Tongue (tissue), 3 donors: ENCODE measurements at places on chromosomes 5 and 9.

DNA sequence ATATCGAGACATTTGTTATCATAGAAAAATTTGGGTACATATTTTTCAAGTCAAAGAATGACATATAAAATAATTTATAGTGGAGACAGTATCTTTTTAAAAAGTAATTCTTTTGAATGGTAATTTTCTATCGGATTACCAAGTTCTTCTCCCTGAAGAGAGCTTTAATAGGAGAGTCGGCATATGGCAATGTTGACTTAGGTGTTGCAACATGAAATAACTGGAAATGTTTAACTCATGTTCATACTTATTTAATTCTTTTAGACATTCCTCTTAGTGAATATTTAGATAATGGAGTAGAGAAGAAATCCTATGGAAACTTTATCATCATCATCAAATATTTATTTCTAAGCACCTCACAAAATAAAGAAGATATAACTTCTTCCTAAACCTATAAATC is 118.2 kb upstream of the CTNND2 start:
- no peak for DNase-seq

DNA sequence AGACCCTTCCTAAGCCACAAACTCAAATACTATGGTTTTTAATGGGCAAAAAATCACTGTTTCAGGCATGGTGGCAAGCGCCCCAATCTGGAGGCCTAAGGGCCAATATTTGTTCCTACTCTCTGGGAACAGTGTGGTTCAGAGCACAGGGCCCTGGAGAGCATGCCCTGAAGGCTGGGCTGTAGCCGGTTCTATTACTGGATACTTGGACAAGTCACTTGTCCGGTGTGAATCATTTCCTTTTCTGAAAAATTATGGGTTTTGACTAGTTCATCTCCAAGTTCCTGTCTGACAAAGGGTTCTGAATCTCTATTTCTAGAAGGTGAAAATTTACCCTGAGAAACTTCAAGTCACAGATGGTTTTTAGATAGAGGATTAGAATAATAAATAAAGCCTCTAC is 75.0 kb downstream of the OTULIN start:
- DNase-seq: no peak

GRCh38 chr9:124831642-124832364 is 21.5 kb upstream of the WDR38 start:
- DNase-seq: peak; percentile 65

- no peak for DNase-seq
Observed at GRCh38 chr5:172802567-172803176, 31.4 kb upstream of the ERGIC1 start.

DNA sequence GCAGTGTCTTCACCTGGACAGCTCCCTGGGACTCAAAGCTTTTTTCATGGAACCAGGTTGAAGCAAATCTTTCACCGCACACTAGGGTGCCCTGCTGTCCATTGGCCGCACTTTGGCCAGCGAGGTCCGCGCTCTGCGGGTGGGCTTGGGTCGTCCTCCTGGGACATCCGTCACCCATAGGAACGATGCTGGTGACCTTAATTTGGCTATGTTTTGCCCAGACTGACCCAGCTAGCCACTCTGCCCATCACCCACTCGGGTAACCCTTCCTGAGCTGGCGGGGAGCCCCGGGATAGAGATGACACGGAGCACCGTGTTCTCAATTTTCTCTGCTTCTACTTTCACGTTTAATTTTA is 25.9 kb downstream of the ZDHHC11B start:
- no peak for DNase-seq

- DNase-seq: peak; percentile 47
Observed at GRCh38 chr9:135329571-135330306, 149.8 kb upstream of the PPP1R26 start.

DNA sequence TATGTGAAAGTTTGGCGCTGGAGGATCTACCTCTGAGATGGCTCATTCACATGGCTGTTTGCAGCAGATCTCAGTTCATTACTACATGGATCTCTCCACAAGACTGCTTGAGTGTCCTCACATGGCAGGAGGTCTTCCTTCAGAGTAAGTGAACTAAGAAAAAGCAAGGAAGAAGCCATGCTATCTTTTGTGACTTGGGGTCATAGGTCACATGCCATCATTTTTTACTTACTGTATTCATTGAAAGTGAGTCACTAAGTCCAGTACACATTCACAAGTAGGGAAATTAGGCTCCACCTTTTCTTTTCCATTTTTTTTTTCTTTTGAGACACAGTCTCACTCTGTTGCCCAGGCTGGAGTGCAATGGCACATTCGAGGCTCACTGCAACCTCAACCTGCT is 8.7 kb upstream of the CDKN2AIPNL start:
- DNase-seq: no peak

DNA sequence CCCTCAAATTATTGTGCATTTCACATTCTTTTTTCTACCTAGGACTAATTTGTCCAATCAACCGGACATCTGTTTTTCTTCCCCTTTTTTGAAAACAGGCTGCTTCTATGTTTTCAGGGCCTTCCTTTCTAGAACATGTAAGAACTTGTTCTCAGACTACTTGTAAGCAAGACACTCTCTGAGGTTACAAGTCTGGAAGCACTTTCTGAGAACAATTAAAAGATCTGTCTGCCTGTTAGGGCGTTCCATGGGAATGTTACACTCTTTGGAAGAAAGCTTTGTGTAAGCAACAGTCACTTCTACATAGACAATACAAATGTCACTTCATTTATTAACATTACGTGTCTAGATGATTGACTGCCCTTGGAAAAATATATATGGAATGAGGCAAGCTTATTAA is 50.9 kb upstream of the HSPB3 start:
- peak; percentile 59 for DNase-seq

DNA sequence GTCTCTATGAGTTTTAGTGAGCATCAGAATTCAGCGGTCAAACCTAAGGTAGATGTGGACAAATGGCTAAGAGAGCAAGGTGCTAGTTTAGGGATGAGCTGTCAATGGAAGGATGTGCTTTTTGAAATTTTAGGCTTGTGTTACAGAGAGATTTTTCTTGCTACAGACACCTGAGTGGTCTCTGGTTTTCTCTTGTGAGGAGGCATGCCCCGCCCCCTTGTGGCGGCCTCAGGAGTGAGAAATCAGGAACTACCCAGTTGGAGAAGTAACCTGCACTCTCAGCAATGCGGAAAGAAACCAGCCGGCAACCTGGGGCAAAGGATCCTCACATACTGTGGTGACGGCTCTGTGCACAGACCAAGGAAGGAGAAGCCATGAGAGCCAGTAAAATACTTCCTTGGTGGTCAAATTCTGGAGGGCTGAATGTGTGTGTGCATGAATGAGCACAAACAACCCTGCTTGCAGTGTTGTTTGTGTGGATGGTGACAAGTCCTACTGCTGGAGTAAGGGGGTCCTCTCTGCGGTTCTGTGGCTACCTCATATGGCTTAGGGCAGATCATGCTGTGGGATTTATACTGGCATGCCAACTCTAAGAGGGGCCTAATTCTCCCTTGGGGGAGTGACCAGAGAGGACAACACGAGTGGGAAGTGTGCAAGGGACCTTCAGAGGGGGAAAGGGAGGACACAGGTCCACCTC is 16.7 kb upstream of the HSD17B4 start:
- peak; percentile 46 for DNase-seq

- DNase-seq: no peak
Observed at GRCh38 chr5:166358127-166358830, 1933.2 kb upstream of the WWC1 start.

GRCh38 chr9:134785325-134786108 is 95.1 kb upstream of the FCN2 start:
- peak; percentile 67 for DNase-seq

DNA sequence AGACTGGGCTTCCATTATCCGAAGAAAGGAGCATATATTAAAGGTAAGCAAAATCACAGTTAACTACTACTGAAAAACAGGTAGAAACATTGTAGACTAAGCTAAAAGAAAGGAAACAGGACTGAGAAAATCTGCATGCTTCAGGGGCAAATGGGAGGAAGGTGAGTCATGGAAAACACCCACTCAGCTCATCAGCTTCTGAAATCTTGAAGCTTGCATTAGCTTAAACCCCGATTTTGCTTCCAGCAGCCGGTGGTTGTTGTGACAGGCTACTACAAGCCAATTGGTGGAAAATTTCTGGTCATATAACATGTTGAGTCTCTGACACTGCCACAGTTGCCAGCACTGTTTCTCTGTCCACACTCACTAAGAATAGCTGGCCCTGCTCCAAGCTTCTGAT is 179.6 kb upstream of the PUM3 start:
- DNase-seq: no peak

GRCh38 chr9:98943682-98944056 is at the start of gene COL15A1:
TSS of gene COL15A1 (plus strand) at chr9:98943907. CDS start at chr9:98944062, 155 bp downstream.
- DNase-seq: peak; percentile 66

GRCh38 chr5:109690242-109690974 is 681 bp downstream of the MAN2A1 start:
- peak; percentile 67 for DNase-seq

- no peak for DNase-seq
Observed at GRCh38 chr9:98821831-98822230, 14.4 kb downstream of the GALNT12 start.

GRCh38 chr9:113919871-113920270 is 43.8 kb downstream of the ZNF618 start:
- DNase-seq: no peak

DNA sequence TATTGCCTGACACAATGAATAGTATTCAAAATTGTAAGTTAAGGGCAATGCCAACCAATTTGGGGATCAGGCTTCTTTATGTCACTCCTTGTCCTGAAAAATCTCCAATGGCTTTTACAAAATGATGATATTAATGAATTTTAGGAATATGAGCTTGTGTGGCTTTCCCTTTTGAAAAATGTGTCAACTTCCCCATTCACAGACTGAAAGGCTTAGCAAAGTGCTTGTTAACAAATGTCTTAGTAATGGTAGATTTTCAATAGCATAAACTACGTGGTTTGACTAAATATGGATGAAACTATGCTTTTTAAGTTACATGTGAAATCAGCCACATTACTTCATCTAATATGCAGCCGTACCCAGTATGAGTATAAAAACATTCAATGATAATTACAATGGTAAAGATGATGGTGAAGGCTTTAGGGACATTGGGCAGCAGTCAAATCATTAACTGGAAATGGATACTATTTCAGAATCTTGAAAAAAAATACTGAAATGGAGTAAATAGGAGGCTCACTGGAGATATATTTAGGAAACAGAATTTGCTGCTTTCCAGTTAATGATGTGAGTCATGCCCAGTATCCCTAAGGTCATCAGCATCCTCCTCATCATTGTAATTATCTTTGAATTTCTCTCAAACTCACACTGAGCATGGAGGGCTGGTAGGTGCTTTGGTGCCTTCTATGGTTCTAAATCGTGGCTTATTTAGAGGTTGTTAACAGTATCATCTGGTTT is 113.3 kb upstream of the ZNF608 start:
- DNase-seq: no peak

- peak; percentile 25 for DNase-seq
Observed at GRCh38 chr9:20619487-20620200, 2.7 kb downstream of the MLLT3 start.

- DNase-seq: no peak
Observed at GRCh38 chr5:133792024-133792423, 176.4 kb downstream of the C5orf15 start.

GRCh38 chr5:135493406-135494180 is 41.4 kb upstream of the TIFAB start:
- peak; percentile 34 for DNase-seq

DNA sequence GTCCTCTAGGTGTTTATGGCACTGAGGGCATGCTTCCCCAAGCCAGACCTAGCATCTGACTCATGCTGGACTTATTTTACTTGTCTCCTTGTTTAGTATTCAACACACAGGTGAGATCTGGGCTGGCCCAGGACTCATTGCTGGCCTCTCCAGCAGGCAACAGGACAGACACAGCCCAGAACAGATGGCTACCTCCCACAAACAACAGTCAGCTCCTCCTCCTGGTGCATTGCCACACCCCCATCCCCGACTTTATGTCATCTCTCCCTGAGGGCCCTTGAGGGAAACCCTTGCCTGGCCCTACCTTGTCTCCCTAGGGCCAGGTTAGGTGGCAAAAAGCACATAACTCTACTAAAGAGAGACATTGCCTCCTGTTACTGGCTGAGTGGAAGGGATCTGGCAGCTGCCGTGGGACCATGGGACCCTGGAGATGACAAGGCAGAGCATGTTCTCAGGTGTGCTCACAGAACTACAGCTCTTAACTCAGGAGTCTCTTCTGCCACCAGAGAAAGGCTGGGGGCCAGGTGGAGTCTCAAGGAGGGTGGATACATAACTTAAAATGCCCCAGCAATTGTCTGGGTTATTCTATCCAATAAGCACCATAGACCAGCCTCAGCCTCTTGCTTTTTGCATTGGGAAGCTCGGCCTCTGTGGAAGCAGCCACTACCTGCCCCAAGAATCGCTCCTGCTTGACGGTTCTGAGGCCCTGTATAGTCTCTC is 2.3 kb downstream of the ACSL6 start:
- DNase-seq: no peak

GRCh38 chr5:113606298-113607134 is 93.0 kb downstream of the YTHDC2 start:
- peak; percentile 70 for DNase-seq

DNA sequence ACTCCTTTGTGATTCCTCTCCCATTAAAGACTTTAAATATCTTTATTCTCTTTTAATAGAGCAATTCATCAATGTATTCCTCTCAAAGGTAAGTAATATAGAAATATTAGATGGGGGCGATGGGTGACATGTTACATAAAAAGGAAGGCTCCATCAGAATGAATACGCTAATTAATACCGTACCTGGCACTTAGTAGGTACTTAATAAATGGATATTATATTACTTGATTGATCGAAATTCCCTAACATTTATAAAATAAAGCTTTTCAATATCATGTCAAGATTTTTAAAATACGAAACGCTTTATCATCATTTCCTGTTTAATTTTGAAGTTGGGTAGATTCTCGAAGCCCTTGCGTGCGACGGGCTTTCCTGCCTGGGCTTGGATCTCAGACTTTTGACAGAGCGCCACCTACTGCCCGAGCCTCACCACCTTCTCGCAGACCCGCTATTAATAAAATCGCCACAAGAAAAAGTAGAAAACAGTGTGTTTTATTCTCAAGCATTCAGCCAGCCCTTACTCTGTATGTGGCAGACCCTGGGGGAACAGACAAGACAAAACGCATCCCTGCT is 99.4 kb downstream of the C5orf15 start:
- DNase-seq: peak; percentile 92

GRCh38 chr9:135582541-135582940 is 21.0 kb downstream of the PAEP start:
- DNase-seq: no peak

- no peak for DNase-seq
Observed at GRCh38 chr5:175712313-175712680, 54.4 kb downstream of the HRH2 start.

DNA sequence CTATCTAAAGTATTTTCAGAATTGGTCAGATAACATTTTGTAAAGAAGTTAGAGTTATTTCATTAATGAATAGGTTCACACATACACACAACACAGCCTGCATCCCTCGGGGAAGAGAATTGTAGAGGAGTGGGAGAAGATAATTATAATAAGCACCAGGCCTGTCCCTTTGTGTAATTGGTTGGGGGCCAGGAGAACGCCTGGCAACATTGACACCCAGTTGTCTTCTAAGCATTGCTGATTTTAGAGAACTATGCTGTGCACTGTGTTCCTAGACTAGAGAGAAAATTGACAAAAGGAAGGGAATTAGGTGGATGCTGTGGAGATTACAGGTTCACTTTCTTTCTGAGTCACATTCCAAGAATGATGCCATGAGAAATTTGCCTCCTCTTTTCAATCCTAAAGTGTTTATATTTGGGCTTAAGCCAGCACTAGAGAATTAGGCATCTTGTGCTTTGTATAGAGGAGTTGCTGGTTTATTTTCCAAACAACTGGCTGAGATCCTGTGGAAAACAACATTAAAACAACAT is 247.6 kb downstream of the COX7C start:
- no peak for DNase-seq
